AG09309 (cell line): ENCODE measurements at places on chromosomes 3 and 15.

GRCh38 chr15:63274427-63274826, 3.0 kb upstream of the APH1B start:
- DNase-seq: no peak

DNA sequence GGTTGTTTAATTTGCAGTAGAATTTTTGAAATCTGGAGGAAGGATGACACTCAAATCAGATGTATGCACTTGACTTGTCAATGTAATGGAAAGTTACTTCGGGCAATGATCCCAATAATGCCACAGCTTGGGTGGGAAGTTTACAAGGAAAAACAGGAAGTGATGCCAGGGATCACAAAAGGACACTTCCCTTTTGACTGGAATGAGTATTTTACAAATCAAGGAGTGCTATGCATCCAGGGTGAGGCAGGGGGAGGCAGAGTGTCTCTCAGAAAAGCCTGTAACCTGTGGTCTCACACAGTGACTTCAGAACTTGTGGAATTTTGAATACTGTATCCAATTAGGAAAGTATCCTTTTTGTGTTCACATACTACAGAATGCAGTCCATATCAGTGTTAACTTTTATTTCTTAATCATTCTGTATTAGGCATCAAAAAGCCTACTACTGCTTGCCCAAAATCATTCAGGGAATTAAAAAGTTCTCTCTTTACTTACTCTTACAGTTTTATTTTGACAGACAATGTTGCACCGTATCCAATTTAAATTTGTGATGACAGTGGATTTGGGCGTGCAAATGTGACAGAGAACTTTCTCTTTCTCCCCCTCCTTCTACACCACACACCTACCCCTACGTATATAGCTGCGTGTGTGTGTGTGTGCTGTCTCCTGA, 445.1 kb downstream of the MECOM start:
- peak; percentile 48 for DNase-seq

DNA sequence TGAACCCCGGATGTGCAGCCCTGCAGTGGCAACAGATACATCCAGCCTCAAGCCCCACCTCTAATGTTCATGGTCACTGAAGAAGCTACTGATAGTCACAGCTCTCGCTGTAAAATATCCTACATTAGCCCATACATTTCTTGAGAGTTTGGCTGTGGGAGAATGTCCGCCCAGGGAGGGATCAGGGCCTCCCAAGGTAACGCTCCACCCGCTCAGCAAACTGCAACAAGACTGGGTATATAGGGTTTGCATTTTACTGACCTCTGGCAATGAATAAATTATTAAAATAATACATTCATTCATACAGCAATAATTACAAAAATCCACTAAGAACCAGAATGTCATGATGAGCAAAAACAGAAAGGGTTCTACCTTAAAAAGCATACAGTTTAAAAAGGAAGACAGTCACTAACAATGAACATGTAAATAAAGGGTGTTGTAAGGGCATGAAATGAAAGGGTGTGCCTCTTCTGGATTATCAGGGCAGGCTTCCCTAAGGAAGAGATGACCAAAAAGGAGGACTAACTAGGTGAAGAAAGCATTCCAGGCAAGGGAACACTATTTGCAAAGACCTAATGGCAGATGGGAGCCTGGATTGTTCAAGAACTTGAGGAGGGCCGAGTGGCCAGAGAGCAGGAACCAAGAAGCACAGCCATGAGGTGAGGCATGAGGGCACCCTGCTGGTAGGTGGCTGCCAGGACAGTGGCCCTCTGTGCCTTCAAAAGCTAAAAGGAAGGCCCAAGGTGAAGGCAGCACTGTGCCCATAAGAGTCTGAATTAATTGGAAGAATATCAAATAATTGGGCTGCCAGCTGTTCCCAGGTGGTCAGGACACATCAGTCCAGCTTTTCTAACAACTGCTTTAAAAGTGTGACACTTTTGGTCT, 28.1 kb upstream of the CTDSPL start:
- DNase-seq: no peak

DNA sequence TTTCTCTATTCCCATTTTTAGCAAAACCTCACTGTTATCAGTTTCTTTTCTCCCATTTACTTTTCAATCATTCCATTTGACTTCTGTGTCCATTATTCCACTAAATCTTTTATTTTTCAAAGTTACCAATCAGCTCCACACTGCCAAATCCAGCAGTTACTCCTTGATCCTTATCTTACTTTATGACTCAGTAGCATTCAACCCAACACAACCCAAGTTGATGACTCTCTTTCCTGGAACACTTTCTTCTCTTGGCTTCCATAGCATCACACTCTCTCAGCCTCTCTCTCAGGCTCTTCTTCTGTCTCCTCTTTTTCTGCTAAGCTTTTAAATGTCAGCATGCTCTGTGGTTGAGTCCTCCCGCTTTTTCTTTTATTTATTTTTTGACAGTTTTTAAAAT, 36.3 kb downstream of the RASGRP1 start:
- peak; percentile 42 for DNase-seq

- DNase-seq: no peak
Measured at GRCh38 chr3:70621451-70621850, 309.0 kb upstream of the MDFIC2 start.

DNA sequence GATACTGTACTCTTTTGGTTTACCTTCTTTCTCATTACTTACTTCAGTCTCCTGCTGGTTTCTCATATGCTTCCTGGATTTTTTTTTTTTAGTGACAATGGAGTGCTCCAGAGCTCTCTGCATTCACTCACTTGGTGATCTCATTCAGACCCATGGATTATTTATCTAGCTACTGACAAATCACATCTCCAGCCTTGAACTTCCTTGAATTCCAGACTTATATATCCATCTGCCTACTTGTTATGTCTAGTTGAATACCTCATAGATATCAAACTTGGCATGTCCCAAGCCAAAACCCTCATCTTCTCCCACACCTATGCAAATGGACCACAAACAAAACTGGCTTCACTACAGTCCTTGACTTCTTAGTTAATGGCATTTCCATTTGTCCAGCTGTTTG, 234.7 kb upstream of the ZPLD1 start:
- DNase-seq: no peak

DNA sequence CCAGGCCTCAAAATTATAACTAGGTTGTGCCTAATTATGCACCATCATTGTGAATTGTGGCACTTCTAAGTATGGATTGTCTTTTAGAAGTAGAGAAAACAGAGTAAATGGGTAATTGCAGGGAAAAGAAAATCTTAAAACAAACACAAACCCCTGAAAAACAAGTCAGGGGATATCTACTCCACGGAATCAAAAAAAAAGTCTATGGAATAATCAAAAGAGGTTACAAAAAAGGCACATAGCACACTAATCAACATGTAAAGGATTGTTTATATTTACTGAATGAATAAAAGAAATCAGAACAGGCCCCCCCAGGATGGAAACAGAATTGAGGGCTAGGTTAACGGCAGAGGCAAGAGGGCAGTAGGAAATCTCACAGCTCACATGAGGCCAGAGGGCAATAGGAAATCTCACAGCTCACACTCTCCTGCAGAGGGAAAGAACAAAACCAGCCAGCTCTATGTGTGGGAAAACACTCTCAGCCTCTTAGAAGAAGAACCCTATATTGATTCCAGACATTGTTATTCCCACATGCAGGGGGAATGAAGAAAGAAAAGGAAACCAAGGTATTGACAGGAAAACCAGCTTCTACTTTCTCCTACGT, 72.7 kb upstream of the FNDC3B start:
- DNase-seq: no peak

GRCh38 chr3:58496206-58496857, 4.4 kb downstream of the KCTD6 start:
- DNase-seq: no peak

DNA sequence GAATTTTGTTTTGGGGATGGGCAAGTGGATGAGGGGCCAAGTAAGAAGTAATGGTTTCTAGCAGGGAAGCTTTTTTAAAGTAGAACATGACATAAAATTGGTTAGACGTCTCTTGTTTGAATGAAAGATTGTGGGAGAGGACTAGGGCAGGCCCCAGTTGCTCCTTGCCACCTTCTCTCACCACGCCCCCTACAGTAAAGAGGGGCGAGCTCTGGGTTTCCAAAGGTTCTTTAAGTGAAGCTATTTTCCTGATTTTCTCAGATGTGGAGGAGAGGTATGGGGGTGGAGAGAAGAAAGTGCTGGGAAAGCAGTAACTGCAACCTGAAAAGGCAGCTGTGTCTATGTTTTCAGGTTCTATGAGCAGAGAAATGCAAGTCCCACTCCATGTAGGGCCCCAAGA, 32.6 kb upstream of the SKIL start:
- DNase-seq: no peak

DNA sequence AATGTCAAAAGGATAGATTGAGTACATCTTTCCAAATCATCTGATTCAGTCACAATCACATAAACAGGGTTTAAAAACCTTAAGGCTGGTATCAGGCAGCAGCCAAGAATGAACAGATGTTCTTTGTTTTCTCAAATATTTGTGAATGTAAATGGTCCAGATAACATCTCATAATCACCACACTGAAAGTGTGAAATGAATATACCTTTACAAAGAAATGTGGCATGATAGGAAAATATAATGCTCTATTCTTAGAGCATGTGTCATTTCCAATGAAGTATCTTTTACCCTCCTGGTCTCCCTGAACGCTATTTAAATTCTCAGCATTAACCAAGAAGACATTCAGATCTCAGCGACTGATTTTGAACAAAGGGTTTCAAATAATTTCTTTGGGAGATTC, 8.8 kb upstream of the ACTC1 start:
- DNase-seq: no peak

DNA sequence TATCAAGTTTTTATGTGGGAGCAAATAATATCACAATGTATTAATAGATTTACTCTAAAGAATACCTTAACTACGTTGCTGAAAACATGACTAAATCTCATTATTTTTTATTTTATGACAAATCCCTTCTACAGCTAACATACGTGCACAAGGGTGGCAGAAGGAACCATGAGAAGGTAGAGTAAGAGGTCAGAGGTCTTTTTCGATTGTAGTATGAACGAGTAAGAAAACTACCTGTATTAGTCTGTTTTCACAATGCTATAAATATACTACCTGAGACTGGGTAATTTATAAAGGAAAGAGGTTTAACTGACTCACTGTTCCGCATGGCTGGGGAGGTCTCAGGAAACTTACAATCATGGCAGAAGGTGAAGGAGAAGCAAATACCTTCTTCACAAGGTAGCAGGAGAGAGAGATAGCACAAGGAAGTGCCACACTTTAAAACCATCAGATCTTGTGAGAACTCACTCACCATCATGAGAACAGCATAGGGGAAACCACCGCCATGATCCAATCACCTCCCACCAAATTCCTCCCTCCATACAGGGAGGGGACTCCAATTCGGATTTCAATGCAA, 95.3 kb downstream of the SUCLG2 start:
- DNase-seq: no peak

GRCh38 chr3:71290301-71290700, 293.2 kb downstream of the FOXP1 start:
- no peak for DNase-seq

- DNase-seq: no peak
Measured at GRCh38 chr3:110254591-110254990, 817.0 kb upstream of the NECTIN3 start.

DNA sequence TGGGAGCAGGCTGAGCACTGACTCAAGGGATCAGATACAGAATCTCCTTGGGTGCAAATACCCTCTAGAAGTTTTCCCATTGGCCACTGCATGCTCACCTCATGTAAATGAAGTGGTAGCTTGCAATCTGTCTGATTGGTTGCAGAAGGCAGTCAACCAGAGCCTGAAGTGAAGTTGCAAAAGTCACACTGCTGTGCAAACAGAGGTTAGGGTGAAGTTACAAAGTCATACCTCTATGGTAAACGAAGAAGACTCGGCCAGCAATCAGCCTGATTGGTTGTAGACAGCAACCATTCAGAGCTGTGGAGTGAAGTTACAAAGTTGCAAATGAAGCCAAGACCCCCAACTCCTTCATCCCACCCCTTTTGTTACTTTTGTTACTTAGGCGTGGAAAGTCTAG, 27.1 kb downstream of the STARD9 start:
- no peak for DNase-seq

DNA sequence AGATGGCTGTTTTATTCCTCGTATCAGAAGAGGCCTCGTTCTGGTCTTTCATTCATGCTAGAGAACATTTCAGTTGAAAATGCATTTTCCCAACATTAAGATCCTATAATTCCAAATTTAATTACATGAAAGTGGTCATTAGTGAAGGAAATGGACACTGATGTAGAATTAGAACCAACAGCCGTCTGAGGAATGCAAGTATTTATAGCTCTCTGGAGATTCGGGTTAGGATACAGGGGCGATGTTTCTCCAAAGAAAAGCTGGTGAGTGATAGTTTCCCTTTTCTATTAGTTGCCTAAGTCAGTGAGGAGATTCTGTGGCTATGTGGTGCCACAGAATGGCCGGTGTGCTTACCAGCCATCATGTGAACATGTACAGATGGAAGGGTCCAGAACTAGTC, 109.0 kb upstream of the IL12A start:
- DNase-seq: no peak

DNA sequence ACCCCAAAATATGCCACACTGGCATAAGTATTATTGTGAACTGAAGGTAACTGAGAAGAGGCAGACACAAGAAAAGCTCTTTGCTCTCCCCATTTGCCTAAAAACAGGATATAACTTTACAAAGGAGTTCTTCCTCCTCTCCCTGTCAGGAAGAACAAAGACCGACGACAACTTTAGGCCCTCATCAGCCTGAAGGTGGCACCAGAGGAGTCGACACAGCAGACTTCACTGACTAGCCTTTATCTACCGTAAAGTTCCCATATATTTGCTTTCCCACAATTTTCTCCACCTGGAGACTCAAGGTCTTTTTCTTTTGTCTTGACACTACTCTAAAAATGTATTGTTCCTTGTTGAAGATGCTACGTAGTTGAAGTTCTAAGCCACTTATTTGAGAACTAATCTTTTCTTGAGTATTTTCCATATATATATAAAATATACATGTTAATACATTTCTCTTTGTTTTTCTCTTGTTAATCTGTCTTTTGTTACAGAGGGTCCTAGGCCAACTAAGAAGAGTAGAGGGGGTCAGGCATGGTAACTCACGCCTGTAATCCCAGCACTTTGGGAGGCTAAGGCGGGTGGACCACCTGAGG, 16.2 kb upstream of the XIRP1 start:
- DNase-seq: peak; percentile 24

DNA sequence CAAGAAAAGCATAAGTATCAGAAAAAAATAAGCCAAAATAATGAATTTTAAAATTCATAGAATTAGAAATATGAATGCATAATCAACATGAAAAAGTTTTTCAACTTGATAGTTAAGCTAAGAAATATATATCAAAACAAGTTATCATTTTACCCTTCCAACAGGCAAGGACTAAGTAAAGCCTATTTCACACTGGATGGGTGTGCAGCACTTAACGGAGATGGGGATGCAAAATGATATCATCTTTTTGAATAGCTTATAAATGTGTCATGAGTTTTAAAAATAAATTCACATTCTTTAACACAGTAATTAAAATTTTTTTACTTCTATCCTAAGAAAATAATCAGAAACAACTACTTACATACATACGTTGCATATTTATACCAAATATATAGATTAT, 20.9 kb downstream of the PIK3R4 start:
- no peak for DNase-seq

GRCh38 chr3:74711913-74712512, 97.6 kb upstream of the CNTN3 start:
- DNase-seq: no peak

- peak; percentile 88 for DNase-seq
Measured at GRCh38 chr3:114624571-114625181, 330.8 kb downstream of the TIGIT start.

- DNase-seq: no peak
Measured at GRCh38 chr15:92328207-92328606, 65.5 kb upstream of the ST8SIA2 start.

GRCh38 chr15:99014803-99015697, 7.5 kb upstream of the PGPEP1L start:
- DNase-seq: no peak
